ENCODE measurements at places on chromosomes 2 and 18.

DNA sequence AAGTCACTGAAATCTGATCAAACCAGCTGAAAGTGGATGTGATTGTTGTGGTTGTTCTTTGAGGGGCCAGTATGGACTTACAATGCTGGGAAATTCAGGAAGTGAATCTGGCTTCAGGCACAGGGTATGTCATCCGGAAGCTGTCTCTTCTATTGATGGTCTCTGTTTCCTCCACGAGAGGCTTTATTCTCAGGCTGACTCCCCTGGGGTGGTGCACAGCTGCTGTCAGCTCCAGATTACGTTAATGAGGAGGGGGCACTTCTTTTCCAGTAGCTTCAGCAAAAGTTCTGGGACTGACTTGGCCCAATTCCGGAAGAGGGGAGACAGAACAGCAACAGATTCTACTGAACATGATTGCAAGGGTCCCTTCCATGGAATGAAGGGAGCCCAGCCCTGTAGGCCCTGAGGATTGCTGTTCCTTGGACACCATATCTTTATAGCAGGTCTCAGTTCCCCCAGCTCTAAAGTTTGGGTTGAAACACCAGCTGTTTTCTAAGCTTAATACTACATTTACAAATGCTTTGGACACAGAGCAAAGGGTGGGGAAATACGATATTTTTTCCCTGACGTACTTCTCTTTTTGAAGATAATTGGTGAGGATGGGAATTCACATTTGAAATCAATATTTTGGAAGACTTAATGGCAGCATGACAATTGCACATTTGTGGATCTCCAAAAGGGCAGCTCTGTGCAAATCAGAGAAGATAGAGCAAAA is 400.9 kb downstream of the TSN start:
- no peak for DNase-seq

- DNase-seq: no peak
Measured at GRCh38 chr2:43481927-43482542, 113.8 kb downstream of the THADA start.

DNA sequence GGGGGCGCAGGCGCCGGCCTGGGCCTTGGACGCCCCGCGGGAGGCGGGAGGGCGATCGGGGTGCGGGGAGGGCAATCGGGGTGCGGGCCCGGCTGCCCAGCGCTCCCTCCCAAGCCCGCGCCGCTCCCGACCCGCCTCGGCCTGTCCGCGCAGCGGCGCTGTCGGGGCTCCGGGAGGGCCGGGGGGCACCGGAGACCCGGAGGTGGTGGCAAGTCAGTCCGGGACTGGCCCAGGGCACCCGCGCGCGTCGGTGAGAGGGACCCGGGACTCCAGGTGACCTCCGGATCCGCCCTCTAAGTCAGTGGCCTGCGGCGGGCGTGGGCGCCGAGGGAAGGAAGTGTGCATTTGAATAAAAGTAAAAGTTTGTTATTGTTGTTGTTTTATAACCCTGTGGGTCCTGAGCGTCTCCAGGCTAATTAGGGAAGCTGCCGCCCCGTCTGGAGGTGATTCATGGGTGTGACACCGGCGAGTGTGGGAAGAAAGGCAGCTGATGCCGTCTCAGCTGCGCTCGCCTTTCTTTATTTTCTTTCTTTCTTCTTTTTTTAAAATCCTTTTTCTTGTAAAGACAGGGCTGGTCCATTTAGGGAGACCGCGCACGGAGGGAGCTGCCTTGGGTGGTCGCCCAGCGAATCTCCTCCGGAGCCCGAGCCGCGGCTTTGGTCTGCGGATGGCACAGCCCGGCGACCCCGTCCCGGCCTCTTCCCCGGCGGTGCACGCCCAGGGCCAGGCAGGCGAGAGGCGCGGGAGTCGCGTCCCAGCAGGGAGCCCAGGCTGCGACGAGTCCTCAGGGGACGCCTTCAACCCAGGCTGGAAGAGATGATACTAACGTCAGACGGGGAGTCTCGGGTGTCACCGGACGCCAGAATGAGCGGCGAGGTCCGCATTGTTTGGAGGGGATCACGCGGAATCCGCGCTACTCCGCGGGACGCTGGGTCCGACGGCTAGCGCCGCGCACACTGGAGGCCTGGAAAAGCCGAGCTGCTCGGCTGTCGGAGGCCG is 627 bp upstream of the CRACDL start:
- no peak for DNase-seq

- DNase-seq: no peak
Measured at GRCh38 chr2:101766337-101766736, 68.8 kb downstream of the MAP4K4 start.

DNA sequence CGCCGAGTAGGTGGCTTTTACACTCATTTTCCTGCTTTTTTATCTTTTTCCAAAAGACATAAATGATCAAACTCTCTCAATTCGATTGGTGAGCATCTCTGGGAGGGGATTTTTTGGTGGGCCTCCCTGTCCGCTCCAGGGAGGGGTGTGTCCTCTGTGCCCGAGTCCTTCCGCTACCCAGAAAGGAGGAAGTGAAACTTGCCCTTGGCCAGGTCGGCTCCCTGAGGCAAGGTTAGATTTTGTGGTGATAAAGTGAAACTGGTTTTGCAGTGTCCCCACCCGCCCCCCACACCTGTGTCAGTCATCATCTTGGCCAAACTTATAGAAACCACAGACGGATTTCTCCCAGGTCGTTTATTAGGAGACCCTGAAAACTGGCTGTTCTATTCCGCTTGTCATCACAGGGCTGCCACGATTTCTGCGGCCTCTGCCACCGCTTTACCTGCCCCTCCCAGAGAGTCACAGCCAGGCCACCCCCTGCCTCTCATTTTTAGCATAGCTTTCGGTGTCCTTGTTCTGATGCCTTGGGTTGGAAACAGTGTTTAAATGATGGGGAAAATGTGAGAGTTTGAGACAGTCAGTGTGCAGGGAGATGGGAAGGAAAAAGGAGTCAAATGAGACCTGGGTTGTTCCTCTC is 93.6 kb downstream of the SH3BP4 start:
- DNase-seq: no peak

DNA sequence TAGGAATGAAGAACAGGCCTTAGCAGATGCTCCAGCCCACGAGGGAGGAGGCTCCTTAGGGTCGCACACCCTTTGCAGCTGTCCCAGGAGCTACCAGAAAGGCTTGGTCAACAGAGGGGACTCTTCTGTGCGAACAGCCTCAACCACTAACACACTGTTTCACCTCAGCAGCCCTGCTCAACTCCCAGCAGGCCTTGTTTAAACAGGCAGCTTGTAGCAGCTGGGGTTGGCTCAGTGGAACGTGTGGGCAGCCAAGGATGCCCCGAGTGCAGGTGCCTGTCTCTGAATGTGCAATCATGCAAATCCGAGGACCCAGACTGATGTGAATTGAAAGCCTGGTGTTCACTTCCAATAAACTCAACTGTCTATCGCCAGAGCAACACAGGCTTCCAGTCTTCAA is 88.7 kb upstream of the CXCR4 start:
- no peak for DNase-seq

DNA sequence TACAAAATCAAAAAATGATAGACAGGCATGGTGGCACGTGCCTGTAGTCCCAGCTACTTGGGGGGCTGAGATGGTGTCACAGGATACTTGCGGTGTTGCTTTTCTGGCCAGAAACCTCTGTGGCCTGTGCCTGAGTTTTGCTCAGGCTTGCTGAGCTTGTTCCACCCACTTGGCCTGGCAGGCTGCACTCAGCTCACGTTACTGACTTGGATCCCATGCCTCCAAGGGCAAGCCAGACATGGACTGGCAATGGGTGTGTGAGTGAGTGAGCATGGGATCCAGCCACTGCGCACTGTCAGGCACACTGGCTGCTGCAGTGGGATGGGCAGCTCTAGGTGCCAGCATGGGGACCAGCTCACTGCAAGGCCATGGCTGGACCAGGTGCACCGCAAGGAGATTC is 67.9 kb downstream of the NCAPH start:
- no peak for DNase-seq

GRCh38 chr2:157367704-157368103 is 42.1 kb upstream of the ERMN start:
- DNase-seq: no peak

GRCh38 chr2:58634653-58635370 is 393.7 kb upstream of the FANCL start:
- peak; percentile 39 for DNase-seq

DNA sequence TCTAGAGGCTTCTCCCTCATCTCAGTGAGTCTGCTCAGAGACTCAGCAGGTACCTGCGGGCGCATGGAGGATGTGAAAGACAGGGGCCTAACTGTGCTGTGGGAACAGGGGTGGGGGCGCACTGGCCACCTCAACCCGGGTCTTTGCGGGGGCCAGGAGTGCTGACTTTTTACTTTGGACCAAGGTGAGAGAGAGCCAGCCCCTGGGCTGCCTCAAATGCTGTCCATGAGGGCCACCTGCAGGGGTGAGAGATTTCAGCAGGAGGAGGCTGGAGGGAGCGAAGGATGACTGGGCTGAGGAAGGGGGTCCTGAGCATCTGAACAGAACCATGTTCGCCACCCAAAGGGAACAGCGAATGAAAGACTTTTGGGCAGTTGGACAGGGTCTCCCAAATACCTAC is 129.4 kb downstream of the TNS1 start:
- DNase-seq: no peak

GRCh38 chr18:35777039-35777438 is 195.4 kb upstream of the RMP24 start:
- DNase-seq: no peak
